ENCODE measurements at places on chromosomes 3 and 15.

- DNase-seq: no peak
Measured at GRCh38 chr3:127690106-127690505, 17.4 kb downstream of the ABTB1 start.

- no peak for DNase-seq
Measured at GRCh38 chr3:13378155-13378554, 42.0 kb downstream of the NUP210 start.

GRCh38 chr3:17359911-17360310 is 382.5 kb downstream of the TBC1D5 start:
- DNase-seq: no peak

DNA sequence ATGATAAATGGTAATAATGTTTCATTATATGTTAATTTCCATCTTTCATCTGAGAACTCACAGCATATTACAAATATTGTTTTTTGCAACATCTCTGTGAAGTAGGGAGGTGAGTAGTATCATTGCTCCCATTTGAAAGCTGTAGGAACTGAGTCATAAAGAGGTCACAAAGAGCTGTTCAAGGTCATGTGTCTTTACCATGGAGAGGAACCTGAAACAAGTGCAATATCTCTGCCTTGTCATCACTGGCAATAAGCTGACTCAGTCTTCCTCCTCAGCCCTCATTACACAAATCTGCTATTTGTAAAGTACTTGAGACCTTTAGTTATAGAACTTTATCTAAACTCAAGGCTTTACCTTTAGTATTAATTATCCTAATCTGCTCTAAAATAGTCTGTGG is 4.4 kb upstream of the ATP13A4 start:
- no peak for DNase-seq

- DNase-seq: no peak
Measured at GRCh38 chr3:120838441-120839091, 69.4 kb upstream of the STXBP5L start.

DNA sequence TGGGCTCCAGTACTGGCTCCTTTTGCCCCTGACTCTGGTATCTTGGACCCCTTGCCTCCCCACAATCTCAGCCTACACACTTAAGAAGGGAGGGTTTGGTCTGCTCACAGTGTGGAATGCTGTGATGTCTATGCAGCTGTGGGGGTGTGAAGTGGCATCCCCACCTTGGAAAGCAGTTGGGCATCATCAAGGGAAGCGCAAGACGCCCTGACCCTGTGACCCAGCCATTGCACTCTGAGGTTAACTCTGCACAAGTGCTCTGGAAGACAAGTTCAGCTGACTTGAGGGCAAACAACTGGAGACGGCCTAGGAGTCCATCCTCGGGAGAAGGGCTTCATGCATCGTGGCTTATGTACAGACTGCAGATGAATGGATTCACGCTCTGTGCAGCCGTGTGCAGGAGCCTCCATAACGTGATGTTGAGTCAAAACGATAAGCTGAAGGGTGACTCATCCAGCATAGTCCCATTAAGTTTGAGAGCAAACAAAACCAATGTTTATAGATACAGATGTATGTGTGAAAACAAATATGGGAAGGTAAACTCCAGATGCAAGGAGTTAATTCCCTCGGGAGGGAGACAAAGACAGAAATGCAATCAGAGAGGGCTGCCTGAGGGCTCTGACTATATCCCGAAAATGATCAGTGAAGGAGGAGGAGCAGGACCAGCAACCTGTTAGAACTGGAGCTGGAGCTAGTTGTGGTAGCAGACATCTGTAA is 86.8 kb downstream of the LSM3 start:
- DNase-seq: no peak

- DNase-seq: no peak
Measured at GRCh38 chr3:13262493-13263211, 157.5 kb downstream of the NUP210 start.

- no peak for DNase-seq
Measured at GRCh38 chr3:173217127-173217526, 76.1 kb upstream of the SPATA16 start.

DNA sequence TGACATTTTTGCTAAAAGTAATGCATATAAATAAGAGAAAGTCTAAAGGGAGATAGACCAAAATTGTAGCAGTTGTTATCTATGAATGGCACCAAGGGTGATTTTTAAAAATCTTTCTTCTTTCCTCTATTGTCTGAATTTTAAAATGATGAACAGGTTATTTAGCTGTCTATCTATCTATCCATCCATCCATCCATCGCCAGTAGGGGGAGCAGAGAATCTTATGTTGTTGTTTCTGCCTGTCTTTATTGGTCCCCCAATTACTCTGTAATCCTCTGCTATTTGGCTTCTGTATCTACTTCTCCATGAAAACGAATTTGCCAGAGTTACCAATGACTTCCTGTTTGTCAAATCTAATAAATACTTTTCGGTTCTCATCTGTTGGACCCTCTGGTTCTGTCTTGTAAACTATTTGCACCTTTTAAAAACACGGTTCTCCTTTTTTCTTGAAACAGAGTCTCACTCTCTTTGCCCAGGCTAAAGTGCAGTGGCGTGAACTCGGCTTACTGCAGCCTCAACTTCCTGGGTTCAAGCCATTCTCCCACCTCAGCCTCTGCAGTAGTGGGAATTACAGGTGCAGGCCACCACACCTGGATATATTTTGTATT is 86.0 kb downstream of the ECT2 start:
- no peak for DNase-seq

DNA sequence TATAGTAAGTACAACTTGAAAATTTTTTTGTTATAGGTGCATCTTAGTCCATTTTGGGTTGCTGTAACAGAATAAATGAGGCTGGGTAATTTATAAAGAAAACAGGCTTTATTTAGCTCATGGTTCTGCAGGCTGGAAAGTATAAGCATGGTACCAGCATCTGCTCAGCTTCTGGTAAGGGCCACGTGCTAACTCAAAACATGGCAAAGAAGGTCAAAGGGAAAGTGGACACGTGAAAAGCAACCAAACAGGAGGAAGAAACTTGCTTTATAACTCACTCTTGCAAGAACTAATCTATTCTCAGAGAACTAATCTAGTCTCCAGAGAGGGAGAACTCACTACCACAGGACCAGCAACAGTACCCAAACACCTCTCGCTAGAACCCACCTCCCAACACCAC is 9.1 kb downstream of the HDGFL3 start:
- DNase-seq: no peak

GRCh38 chr3:85842081-85842480 is 883.3 kb downstream of the CADM2 start:
- DNase-seq: no peak

GRCh38 chr15:63476229-63476632 is 28.2 kb upstream of the USP3 start:
- DNase-seq: no peak

DNA sequence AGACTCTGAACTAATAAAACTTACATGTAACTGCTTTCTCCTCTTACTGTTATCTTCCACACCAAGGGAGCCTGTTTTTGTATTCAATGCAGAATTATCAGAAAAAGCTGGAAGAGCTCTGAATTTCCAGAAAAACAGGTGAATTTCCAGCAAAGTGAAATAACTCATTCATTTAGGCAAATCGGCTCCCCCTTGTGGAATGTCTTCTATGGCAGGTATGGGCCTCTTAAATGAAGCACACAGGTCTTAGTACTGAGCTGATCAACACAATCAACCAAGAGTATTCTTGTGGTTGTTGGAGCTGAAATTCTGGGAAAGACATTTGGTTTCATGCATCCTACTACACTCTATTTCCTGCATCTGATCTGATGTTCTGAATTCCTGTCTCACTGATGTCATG is 31.0 kb upstream of the PTPRG start:
- no peak for DNase-seq

GRCh38 chr3:10561946-10562560 is 56.7 kb upstream of the ATP2B2 start:
- DNase-seq: no peak

- no peak for DNase-seq
Measured at GRCh38 chr3:18208091-18208490, 217.0 kb downstream of the SATB1 start.

DNA sequence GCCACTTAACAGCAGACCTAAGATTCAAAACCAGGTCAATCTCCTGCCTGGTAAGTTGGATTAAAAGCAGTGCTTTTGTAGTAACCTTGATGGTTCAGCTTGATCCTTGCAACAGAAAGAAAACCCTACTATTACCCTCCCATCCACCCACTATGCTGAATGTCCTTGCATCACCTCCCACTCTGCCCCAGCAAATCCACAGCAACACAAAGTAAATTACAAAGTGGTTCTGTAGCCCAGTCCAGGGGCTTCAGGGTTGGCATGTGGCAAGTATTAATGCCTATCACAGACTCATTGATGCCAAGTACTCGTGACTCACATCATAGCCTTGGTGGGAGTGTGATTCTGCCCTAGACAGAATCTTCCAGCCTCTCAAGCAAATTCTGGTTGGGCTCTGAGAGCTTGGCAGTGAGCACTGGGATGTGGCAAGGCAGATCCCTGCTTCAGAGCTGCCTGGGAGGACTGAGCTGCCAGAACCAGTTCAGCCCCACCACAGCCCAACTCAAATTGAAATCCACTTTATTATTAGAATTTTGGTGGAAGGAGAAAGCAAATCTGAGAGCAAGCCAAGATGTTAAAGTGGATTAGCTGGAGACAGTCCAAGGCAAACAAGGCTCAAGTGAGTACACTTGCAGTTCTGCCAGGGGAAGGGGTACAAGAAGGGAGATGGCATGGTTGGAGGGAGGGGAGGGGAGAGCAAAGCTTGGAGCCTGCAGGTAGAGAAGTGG is 225.8 kb upstream of the UMPS start:
- no peak for DNase-seq

- no peak for DNase-seq
Measured at GRCh38 chr3:135964160-135964955, 1.2 kb upstream of the PPP2R3A start.

- no peak for DNase-seq
Measured at GRCh38 chr3:153145454-153145853, 16.6 kb upstream of the RAP2B start.

- no peak for DNase-seq
Measured at GRCh38 chr3:197590313-197590962, 34.7 kb upstream of the BDH1 start.

- DNase-seq: no peak
Measured at GRCh38 chr15:89472785-89473256, 23.6 kb downstream of the RHCG start.

DNA sequence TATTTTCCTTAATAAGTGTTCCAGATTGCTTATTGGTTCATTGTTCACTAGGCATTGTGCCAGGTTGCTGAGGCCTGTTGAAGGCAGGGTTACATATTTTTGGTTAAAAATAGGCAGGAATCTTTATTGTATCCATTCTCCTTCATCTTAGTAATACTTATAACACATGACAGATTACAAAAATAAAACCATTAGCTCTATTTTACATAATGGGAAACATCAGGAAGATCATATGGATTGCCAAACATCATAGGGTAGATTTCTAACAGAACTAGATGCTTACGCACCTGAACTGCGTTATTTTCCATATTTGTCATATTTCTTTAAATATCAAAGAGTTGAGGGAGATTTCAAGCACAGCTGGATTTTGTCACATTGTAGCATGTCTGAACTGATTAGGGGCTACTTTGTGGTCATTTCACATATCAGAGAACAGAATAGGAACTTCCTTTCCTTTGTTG is 462.9 kb upstream of the SGO1 start:
- no peak for DNase-seq

Data from stimulated activated CD8-positive, alpha-beta memory T cell treated with anti-CD3 and anti-CD28 coated beads, Interleukin-7, amount 100 ng/mL, for 1 hour (primary cell).